HTR-8/SVneo (cell line): ENCODE measurements at places on chromosomes 7 and 10.

- DNase-seq, result no peak
Observed at GRCh38 chr7:151440799-151441445, 981 bp upstream of the CRYGN start.

- DNase-seq, result no peak
Observed at GRCh38 chr10:75910032-75910431, 478.6 kb downstream of the LRMDA start.

DNA sequence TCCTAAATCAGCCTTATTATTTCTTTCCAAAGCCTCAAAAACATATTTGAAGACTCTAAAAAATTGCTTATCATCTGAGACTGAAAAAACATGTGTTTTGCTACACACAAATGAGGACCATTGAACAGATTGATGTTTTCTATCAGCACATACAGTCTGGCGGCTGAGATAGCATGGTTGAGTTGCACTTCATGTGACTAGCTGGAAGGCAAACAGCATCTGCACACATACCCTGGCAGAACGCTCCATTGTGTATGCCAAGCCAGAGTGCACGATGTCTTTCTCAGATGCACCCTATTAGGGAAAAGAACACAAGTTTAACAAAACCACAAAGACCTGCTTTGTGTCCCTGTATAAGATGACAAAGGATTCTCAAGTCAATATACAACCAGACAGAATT is 33.0 kb downstream of the FAM25A start:
- no peak for DNase-seq

- no peak for DNase-seq
Observed at GRCh38 chr10:131722525-131723264, 178.1 kb upstream of the PPP2R2D start.

DNA sequence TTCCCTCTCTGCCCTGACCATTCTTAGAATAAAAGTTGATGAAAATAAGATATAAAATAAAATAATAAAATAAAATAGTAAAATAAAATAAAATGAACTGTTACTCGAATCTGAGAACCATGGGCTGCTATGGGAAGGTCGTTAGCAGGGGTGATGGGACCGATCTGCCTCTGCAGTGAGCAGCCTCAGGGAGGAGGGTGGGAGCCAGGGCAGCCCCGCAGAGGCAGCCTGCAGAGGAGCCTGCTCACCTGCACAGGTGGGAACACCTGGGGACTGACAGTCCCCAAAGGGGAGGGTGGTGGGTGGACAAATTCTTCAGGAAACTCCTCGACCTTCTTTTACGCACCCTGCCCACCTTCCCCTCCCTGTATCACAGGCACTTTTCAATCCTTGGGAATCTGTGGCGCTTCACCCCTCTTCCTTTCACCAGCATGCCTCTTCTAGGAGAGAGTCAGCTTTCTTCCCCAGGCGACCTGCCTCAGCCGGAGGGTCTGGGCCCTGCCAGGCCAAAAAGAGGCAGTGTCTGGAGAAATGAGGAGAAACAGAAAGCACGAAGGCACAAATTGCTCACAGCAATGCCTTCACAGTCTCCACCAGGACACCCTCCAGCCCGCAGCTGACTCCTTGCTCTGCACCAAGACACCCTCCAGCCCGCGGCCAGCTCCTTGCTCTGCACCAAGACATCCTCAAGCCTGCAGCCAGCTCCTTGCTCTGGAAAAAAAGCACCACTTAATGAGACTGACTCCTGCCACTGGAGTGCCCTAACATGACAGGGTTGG is 368.4 kb upstream of the SHH start:
- DNase-seq, result no peak

GRCh38 chr7:78924581-78924980 is 528.9 kb downstream of the MAGI2 start:
- no peak for DNase-seq

- DNase-seq, result no peak
Observed at GRCh38 chr10:71750124-71750841, 23.0 kb downstream of the VSIR start.

- DNase-seq, result no peak
Observed at GRCh38 chr10:123194056-123194455, 39.9 kb downstream of the BUB3 start.

DNA sequence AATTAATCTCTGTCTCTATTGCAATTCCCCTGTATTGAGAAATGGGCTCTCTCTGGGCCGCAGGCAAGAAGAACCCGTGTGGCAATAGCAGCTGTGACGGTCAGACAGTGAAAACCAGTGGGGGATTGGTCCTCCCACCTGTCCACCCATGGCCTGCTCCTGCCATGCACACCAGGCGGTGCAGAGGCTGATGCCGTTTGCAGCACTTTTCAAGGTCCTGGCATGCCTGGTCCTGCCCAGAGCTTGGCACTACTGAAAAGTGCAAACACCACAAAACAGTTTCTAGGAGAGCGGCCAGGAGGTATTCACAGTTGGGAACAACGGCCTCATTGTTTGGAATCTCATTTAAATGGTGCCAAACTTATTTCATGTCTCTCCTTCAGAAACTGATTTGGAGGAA is 41.5 kb downstream of the PSPH start:
- DNase-seq, result no peak

- no peak for DNase-seq
Observed at GRCh38 chr10:69047111-69047832, 40.6 kb upstream of the SRGN start.

DNA sequence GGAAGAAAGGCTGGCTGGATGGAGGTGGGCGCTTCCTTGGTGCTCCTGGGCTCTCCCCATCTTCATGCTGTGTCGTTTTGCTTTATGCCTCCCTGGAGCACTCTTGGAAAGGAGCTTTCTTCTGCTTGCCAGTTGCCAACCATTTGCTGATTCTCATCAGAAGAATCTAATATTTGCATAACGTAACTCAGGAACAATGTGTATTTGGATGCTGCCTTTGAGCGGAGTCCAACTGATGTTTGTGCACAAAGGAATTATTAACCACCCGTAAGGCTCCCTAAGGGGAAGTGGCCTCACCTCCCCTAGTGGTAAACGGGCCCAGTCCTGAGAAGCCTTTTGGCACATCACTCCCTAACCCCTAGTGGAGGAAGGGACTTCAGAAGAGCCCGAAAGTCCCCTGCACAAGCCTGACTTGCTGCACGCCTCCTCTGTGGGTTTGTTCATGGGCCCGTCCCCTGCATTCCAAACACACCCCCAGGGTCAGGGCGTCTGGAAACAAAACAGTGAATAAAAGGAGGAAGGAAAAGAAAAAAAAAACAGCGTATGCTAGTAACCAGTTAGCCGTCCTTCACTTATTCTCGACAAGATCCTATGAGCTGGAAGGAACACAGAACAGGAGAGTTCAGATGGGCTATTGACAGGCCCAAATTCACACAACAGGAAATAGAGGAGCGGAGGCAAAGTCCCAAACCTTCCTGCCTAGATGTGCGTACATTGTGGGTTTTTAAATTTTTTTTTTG is 602.2 kb downstream of the LRMDA start:
- no peak for DNase-seq

GRCh38 chr7:21023841-21024484 is 237.3 kb upstream of the SP8 start:
- no peak for DNase-seq

- no peak for DNase-seq
Observed at GRCh38 chr10:126670056-126670894, at the start of gene C10orf90. TSS of gene C10orf90 (minus strand) at chr10:126670693. CDS start at chr10:126670480, 213 bp downstream.

GRCh38 chr7:29598613-29599012 is 35.0 kb downstream of the PRR15 start:
- no peak for DNase-seq

- no peak for DNase-seq
Observed at GRCh38 chr7:8210845-8211724, 50.9 kb downstream of the ICA1 start.

DNA sequence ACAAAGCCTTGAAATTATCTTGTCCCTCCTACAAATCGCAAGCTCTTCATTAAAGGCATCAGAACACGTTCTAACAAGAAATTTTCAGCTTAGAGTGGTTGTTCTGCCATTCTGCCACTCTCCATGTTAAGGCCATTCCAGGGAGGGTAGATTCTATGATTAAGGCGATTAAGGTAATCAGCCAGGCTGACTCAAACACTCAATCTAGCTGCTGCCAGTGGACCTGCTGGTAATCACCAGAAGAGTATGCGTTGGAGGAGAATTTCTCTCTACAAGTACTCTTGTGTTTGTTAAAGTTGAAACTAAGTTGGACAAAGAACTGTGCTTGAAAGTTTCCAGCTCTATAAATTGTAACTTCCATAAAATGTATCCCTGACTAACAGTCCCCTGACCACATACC is 149.2 kb upstream of the COL1A2 start:
- DNase-seq, result no peak

DNA sequence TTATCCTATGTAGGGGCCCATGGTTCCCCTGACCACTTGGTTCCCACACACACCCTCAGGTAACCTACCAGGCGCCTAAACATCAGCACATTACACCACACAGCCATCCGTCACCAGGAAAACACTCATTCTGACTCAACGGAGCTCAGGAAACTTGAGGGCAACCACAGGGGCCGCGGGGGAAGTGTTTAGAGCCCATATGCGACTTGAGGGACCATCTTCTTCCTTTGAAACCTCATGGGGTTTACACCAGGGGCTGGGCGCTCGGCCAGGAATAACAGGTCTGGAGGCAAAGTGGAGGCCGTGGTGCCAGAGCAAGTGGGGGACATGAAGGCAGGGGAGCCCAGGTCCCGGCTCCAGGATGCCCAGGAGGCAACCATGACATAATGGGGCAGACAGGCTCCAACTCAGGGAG is 1.5 kb downstream of the STX1A start:
- no peak for DNase-seq

DNA sequence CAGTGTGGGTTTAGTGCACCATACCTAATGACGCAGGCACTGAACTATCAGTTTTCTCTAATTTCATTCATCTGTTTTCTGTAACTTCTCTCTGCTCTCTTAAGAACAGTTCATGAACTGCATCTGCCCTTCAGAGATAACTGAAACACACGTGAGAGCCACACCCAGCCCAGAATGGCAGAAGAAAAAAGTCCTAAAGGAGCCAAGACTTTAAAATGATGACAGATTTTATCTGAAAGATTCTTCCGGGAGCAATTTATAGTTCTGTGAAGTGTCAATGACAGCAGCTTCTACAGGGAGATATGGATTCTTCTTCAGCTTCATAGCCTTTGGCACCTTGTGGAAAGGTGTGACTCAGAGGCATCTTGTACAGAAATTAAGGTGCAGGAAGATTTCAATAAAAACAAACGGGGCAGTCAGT is 211.5 kb upstream of the SLC26A5 start:
- DNase-seq, result no peak

DNA sequence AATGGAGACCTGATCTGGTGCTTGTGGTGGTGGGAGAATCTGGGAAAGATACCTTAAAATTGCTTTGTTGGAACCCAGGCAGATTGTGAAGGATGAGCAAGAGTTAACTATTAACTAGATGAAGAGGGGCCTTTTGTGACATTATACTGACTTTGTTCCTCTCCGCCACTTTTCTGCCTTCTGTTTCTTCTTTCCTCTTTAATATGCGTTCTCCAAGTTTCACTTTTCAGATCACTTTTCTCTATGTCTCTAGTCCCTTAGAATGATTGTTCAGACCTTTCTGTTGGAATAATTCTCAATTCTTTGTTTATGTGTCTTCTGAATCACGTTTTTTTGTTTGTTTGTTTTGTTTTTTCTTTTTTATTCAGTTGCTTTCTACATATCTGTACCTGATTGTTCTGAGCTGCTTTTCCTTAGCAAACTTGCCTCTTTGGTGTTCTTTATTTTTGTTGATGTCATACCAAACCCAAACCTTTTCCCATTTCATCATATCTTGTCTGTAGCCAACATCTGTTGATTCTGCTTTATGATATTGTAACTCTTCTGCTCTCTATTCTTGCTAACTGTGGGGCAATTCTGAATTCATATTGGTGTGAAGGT is 2.8 kb downstream of the BMPR1A start:
- no peak for DNase-seq

DNA sequence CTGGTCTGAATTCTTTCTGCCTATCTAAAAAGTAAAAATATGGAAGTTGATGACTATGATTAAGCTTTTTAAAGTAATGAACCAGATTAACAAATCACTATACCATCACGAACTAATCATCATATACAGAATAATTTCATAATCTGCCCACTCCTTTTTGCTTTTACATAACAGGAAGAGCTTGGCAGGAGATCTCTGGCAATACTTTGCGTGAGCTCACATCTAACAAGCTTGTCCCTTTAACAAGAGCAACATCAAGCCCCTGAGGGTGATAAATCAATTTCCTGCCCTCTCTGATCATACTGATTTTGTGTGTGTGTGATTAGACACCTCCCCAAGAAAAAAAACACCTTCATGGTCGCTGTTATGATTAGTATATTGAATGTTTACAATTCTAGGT is 143.5 kb upstream of the ASAH2 start:
- DNase-seq, result no peak

DNA sequence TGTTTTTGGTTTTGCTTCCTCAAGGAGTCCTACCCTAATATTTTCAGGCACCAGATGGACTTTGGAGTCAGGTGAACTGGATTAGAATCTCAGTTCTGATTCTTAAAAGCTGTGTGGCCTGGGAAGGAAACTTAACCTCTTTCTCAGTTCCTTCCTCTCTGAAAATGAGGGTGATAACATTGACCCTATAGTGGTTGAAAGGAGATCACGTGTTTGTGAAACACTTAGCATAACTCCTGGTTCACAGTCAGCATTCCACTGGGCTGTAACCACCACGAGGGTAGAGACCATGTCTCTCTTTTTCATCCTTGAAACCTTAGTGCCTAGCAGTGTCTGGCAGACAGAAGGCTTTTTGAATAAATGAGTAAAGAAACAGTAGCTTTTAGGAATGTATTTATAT is 16.7 kb downstream of the LSMEM1 start:
- no peak for DNase-seq

DNA sequence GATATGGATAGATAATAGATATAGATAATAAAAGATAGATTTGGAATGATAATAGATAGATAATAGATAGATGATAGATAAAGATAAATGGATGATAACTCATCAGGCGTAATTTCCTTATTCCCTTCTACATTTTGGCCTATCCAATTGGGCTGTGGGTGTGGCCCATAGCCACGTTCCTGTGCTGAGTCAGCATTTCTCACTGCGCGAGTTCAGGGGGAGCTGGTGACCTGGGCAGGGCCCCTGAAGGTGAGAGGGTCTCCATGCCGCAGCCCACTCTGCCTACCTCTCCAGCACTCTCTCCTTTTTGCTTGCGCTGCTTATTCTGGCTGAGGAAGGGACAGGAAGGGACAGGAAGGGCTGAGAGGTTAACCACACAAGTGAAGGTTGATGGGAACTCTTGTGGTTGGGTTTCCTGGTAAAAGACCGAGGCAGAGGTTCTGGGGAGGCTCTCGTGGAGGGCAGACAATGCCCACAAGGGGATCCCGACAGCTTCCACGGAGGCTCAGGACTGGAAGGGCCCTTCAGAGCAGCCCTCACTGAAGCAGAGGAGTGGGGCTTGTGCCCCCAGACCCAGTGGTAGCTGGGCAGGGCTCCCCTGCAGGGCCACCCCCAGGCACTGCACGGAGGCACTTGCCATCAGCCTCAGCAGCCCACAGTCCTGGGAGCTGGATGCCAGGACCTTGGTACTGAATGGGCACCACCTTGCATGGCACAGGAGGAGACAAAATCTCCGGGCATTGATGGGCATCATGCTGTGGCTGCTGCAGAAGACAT is 247.3 kb upstream of the PITRM1 start:
- DNase-seq, result no peak
